ENCODE measurements at places on chromosomes 5 and 9.

- DNase-seq = no peak
Observed at GRCh38 chr5:137014731-137015130, 484.4 kb downstream of the SPOCK1 start.

GRCh38 chr9:76405340-76405739 lies 11.1 kb upstream of the RFK start:
- no peak for DNase-seq

GRCh38 chr9:88974641-88975040 lies 16.6 kb upstream of the S1PR3 start:
- no peak for DNase-seq

DNA sequence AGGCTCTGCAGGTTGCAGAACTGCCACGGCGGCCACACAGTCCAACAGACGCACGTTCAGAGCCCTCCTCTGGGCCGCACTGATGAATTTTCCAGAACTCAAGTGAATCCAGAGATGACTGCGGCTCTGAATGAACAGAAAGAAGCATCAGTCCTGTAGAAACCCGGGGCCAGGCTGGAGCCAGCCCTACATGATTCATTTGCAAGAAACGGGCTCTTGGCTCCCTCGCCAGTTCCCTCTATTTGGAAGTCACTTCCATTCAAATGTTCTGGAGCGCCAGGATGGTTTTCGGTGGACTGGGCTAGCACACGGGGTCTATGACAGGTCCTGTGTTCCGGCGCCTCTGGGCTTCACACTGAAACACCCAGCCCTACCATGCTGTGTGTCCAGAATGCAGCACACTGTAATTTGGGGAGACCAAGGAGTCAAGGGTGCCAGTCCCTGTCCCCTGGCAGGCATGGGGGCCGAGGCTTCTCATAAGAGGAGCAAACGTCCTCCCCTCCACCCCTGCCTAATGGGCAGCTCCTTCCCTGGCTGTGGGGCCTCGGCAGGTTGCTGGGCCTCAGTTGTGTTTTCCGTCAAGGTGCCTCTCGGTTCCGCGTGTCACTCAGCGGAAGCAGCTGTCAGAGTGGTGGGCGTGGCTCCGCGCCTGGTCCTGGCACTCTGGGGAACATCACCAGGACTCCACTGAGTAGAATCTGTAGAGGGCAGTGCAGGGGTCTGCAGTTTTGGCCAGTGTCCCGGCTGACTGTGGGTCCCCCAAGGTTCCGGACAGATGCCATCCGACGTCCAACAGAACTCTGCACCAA lies 18.1 kb upstream of the COL5A1 start:
- peak; percentile 2 for DNase-seq

DNA sequence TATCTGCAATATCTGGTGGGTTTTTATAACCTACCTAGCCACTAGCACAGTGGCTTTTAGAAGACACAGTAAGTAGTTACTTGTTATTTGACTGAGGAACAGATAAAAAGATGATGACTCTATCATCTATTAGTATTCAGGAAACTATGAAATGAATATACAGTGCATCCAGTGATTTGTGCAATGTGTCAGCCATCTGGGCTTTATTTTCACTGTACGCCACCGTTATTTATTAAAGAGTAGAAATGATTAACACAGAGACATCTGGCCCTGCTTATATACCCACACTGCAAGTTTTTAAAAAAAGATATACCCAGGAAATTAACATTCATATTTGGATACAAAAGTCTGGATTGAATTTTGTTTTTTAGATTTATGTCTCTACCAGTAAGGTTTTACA lies 408.4 kb downstream of the PDE4D start:
- no peak for DNase-seq

- no peak for DNase-seq
Observed at GRCh38 chr5:149001162-149001561, 61.7 kb downstream of the SH3TC2 start.

DNA sequence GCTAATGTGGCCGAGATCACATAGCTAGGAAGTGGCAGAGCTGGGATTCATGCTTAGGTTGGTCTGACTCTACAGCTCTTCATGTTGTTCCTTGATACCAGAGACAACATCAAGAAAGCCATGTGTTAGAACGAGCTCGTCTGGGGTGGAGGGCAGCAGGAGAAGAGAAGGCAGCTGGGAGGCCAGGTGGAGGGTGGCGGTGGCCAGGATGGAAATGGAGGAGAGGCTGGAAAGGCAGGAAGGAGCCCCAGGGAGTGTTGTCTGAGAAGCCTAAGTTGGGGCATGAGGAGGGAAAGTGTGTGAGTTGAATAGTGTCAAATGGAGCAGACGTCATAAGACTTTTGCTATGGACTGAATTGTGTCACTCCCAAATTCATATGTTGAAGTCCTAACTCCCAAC lies 315.3 kb downstream of the GADD45G start:
- no peak for DNase-seq

GRCh38 chr5:64836190-64836755 lies 67.5 kb downstream of the CWC27 start:
- no peak for DNase-seq

- peak; percentile 92 for DNase-seq
Observed at GRCh38 chr5:177366528-177367322, 9.0 kb downstream of the RGS14 start.

DNA sequence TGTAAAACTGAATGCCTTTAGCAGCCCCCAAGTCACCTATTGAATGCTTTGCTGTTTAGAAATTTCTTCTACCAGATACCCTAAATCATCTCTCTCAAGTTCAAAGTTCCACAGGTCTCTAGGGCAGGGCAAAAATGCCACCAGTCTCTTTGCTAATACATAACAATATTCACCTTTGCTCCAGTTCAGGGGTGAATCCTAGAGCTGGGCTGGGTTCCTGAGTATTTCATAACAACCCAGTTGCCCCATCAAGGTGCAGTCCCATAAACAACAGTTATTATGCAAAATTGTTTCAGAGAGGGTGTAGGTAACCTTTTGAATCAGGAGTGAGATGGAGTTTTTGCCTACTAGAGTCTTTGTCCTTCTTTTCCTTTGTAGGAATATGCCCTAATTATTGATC lies 19.0 kb upstream of the C1QTNF3 start:
- DNase-seq = no peak

DNA sequence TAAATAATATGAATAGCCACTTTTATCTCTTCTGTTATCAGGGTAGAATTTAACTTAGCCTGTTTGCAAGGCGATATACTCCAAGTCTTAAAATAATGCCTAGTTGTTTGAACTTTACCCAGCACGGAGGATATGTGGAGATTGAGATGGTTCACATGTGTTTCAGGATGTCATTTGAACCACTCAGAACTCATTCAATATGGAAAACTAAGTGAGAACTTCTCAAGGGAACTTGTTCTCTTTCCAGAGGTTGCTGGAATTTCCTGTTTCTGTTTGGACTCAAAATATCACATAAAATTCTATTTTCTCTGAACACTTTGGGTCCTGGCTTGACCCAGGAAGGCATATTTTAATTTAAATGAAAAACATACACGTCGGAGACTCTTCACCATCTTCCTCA lies 139.1 kb upstream of the MYO10 start:
- DNase-seq = no peak

DNA sequence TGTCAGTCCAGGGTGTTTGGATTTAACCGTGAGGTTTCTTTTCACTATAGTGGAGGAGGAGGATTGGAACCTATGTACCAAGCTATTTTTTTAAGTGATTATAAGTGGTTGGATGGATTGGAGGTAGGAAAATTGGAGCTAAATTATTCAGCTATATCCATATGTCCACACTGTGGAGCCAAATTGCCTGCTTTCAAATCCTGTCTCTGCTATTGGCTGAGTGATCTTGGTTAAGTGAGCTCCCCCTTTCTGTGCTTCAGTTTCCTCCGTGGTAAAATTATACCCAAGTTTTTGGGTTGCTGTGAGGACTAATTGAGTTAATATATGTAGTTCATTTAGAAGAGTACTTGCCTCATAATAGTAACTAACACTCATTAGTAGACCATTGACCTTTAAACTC lies 2.5 kb downstream of the CENPP start:
- DNase-seq = peak; percentile 27

DNA sequence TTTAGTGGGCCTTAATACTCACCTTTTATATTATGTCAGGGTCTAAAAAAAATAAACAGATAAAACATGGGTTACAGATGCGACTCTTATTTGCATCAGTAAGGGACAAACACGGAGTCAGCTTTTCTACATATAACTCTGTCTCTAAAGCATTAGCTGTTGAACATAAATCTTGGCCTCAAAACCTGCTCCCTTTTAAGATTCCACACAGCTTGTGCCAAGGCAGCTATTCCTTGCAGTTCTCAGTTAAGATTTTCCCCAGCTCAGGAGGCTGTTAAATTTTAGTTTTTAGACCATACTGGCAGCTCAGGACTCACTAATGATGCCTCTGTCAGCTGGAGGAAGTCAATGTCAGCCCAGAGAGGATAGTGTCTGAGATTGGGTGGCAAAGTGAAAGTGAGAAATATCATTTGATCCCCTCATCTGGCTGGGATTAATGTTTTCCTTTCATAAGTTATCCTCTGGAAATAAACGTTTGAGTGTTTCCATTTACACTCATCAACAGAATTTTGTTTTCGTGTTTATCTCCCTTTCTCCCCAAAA lies 287.5 kb downstream of the ELAVL2 start:
- DNase-seq = no peak

GRCh38 chr5:54761213-54761701 lies 224.1 kb downstream of the ESM1 start:
- no peak for DNase-seq

- DNase-seq = no peak
Observed at GRCh38 chr5:21642312-21642711, 1210.8 kb downstream of the CDH12 start.

- peak; percentile 12 for DNase-seq
Observed at GRCh38 chr5:79021753-79022152, 36.6 kb upstream of the ARSB start.

DNA sequence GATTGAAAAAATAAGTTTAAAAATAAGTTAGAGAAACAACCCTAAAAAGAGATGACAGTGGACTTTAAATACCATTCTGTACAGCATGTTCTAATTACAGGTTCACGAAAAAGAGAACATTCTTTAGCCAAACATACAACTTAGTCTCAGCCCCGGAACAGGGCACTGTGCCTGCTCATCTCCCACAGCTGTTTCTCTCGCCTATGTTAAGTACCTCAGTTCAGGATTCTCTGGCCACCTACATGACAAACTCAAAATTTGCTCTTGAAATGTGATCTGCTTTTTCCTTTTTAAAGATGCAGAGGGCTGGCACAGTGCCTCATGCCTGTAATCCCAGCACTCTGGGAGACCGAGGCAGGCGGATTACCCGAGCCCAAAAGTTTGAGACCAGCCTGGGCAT lies 52.3 kb downstream of the MYO10 start:
- DNase-seq = peak; percentile 36

DNA sequence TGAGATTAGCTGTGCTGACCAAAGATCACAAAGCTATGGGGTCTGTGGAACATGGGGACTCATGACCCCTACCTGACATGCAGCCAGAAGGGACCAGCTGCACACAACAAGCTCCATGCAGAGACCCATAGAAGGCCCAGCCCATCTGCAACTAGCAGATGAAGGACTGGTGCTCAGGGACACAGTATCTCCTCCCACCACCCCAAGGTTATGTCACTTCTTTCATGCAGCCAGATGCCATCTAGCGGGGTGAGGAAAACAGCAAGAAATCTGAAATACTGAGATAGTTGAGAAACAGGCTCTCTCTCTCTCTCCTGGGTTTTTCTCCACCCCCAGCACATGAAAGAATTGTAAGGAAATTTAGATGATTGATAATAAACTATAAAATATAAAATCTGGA lies 161.3 kb upstream of the DAPK1 start:
- no peak for DNase-seq

DNA sequence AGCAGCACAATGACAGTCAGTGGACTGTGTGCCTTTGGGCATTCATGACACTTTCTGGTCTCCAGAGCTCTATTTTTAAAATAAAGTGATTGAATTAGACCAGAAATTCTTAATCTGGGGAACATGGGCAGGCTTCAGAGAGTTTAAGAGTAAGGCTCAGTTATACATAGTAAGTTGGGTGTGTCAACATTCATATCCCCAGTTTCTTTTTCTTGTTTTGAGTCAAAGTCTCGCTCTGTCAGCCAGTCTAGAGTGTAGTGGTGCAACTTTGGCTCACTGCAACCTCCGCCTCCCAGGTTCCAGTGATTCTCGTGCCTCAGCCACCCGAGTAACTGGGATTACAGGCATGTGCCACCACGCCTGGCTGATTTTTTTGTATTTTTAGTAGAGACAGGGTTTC lies 13.7 kb upstream of the KIF4B start:
- DNase-seq = no peak

GRCh38 chr5:14069021-14069420 lies 74.1 kb upstream of the TRIO start:
- no peak for DNase-seq

DNA sequence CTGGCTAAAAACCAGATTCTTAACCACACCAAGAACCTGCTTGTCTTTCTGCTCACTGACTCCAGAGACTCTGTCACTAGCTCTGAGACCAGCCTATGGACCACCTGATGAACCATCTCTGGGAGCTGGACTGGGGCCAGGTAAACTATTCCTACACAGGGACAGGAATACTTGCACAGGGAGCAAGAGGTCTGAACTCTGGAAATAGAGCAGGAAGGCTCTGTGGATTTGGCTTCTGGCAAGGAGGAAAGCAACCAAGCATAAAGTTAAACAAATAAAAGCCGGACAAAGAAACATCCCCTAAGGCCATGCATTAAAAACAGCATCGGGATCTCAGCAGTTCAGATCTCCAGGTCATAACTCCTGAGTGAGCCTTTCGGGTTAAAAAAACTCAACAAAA lies 5.6 kb upstream of the SPARC start:
- peak; percentile 37 for DNase-seq

GRCh38 chr5:146799671-146800070 lies 78.9 kb downstream of the PPP2R2B start:
- DNase-seq = no peak

GRCh38 chr5:138833080-138833479 lies 42.1 kb downstream of the LRRTM2 start:
- DNase-seq = no peak

GRCh38 chr5:179306191-179307012 lies 38.9 kb downstream of the ADAMTS2 start:
- no peak for DNase-seq

DNA sequence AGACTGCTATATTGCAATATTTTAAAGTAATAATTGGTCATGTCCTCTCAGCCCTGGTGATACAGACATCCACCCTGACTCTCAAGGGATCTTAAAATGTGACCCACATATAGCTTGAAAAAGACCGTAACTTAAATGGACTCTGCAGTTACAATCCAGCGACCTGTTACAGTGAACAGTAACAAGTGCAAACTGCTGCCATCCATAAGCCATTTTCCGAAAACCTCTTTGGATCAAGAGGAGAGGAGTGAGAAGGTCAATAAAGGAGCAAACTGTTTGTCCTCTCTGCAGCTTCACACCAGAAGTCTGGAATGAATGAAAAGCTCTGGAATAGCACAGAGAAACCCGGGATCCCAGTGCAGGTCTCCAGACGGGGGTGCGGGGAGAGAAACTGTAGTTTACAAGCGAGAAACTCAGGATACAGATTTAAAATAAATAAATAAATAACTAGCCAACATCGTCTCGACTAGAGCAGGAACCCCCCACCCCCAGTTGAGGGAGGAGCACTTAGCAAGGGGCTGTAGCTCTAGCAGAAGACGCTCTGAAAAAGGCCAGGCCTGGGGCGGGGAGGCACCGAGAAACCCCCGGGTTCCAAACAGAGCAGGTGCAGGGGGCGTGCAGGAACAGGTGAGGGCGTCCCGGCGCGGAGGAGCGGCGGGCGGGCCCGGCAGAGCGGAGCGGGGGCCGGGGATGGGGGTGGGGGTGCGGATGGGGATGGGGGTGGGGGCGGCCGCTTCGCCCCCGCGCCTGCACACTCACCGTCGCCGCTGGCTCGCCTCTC lies 572 bp downstream of the ZDHHC21 start:
- peak; percentile 16 for DNase-seq

- DNase-seq = no peak
Observed at GRCh38 chr9:124309667-124310084, 51.9 kb downstream of the NEK6 start.

- DNase-seq = no peak
Observed at GRCh38 chr5:132100672-132101261, 27.2 kb downstream of the CSF2 start.
